ENCODE measurements at places on chromosomes 3 and 15. TPM values are rescaled to one million over a fixed set of nuclear protein-coding genes. Genes with fewer than 3 reads are reported as not detected.

GRCh38 chr3:161977063-161977462, 480.5 kb downstream of the OTOL1 start:
- DNase-seq, result no peak

GRCh38 chr3:123655400-123655799, 70.5 kb upstream of the HACD2 start:
- DNase-seq, result no peak

GRCh38 chr3:163632722-163633121, 1445.6 kb downstream of the SI start:
- no peak for DNase-seq

DNA sequence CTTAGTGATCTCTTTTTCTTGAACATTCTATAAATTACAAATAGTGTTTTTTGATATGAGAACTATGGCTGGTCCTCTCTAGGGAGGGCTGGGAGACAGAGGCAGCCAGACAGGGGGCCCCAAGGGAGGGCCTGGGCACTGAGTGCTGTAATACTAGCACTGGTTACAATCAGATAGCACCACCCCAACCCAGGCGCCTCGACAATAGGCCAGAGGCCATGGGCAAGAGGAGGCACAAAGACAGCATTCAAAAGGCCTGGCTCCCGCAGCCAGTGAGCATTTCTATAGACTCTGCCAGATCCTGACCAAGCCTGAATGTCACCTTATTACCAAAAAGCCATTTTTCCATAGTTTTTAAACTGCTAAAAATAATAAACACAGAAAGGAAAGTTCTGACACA, 158.5 kb downstream of the THRB start:
- DNase-seq, result no peak

DNA sequence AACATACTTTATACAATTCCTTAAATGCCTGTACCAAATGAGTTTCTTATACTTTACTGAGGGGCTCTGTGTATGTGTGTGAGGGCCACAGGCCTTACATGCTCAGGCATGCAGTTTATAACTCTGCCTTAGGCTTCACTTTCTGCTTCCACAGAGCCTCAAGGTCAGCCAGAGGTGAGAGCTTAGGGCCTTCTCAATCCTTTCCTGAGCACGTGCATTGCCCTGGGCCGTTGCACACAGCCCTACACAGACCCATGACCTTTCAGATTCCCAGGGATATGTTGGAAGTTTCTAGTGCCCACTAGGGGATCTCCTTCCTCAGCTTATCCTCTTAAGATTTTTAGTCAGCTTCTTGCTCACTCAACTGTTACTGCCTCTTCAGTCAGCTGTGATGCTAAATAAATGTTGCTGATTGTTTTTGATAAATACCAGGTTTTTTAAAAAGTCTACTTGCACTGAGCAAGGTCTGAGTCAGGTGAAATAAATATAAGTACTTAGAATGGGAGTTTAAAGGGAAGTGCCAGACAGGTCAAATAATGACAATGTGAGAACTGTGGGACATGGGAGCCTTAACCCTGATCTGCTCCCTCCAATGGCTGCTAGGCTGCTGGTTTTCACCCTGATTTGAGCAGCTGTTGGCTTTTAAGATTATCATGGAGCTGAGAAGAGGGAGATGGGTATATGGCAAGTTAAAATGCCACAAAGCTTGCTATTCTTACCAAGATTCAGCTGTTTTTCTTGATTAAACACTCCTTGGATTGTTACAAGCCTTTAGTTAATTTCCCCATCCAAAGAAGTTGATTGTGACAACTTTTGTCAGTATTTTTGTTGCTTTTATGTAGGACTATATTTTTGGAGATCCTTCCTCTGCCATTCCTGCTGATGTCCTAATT, 169.5 kb downstream of the PLD1 start:
- no peak for DNase-seq

ADAMTS17 gene
- 1.0 TPM for total RNA-seq
